GM12878 (cell line): ENCODE measurements at places on chromosomes 2 and 18. TPM values are rescaled to one million over a fixed set of nuclear protein-coding genes. Genes with fewer than 3 reads are reported as not detected.

ARHGAP25 gene
- 0.56 and 1.0 TPM in 2 replicates for total RNA-seq

DCDC2C gene
- total RNA-seq: not detected in 2 replicates

GALNT14 gene
- 5.6 TPM in 2 replicates for total RNA-seq

SCTR gene
- not detected in 2 replicates for total RNA-seq

CCDC85A gene
- total RNA-seq: not detected in 2 replicates

IL1R2 gene
- total RNA-seq: 0.35 and 0.64 TPM in 2 replicates

ASXL3 gene
- 0.15 TPM in 1 of 2 replicates, not detected in the other for total RNA-seq

GCA gene
- 26.7 and 29.9 TPM in 2 replicates for total RNA-seq

NT5DC4 gene
- total RNA-seq: 0.85 TPM in 1 of 2 replicates, not detected in the other

COPS7B gene
- 37.1 and 40.6 TPM in 2 replicates for total RNA-seq

UGT1A3 gene
- total RNA-seq: not detected in 2 replicates

RAD51AP2 gene
- total RNA-seq: not detected in 2 replicates

SLC11A1 gene
- 0.38 and 0.56 TPM in 2 replicates for total RNA-seq

TRIM54 gene
- total RNA-seq: not detected in 2 replicates

ANKRD62 gene
- total RNA-seq: not detected in 2 replicates

METTL4 gene
- 7.7 and 9.6 TPM in 2 replicates for total RNA-seq

YIPF4 gene
- 28.1 and 31.4 TPM in 2 replicates for total RNA-seq

C2orf66 gene
- total RNA-seq: not detected in 2 replicates

RUFY4 gene
- total RNA-seq: 1.5 and 2.7 TPM in 2 replicates

TGFA gene
- total RNA-seq: 0.23 TPM in 1 of 2 replicates, not detected in the other

CRYBA2 gene
- total RNA-seq: not detected in 2 replicates

AQP12B gene
- total RNA-seq: not detected in 2 replicates

RNF144A gene
- total RNA-seq: 0.80 and 1.4 TPM in 2 replicates

KCNS3 gene
- total RNA-seq: not detected in 2 replicates

REG3A gene
- 0.62 TPM in 1 of 2 replicates, not detected in the other for total RNA-seq

SLC23A3 gene
- 0.37 and 1.0 TPM in 2 replicates for total RNA-seq

STEAP3 gene
- 7.6 and 8.3 TPM in 2 replicates for total RNA-seq

CCDC150 gene
- total RNA-seq: 19.1 and 20.7 TPM in 2 replicates

RPRM gene
- not detected in 2 replicates for total RNA-seq

RNF152 gene
- 0.03 TPM in 2 replicates for total RNA-seq

ZNF521 gene
- 0.05 TPM in 1 of 2 replicates, not detected in the other for total RNA-seq

NIF3L1 gene
- total RNA-seq: 27.1 and 27.6 TPM in 2 replicates

LYG2 gene
- not detected in 2 replicates for total RNA-seq

POTEJ gene
- total RNA-seq: not detected in 2 replicates

REG1B gene
- total RNA-seq: 2.7 and 3.9 TPM in 2 replicates

CRYGC gene
- total RNA-seq: not detected in 2 replicates

KCMF1 gene
- 77.1 and 82.5 TPM in 2 replicates for total RNA-seq

DYNC1I2 gene
- 52.4 and 54.2 TPM in 2 replicates for total RNA-seq

C2orf80 gene
- total RNA-seq: not detected in 2 replicates

NUP35 gene
- total RNA-seq: 20.0 and 24.8 TPM in 2 replicates

CRACDL gene
- 0.48 and 0.72 TPM in 2 replicates for total RNA-seq
